ENCODE measurements at places on chromosomes 3 and 15.
A peak's percentile ranks its signal among the peaks of the same experiment; 100 is the strongest.

DNA sequence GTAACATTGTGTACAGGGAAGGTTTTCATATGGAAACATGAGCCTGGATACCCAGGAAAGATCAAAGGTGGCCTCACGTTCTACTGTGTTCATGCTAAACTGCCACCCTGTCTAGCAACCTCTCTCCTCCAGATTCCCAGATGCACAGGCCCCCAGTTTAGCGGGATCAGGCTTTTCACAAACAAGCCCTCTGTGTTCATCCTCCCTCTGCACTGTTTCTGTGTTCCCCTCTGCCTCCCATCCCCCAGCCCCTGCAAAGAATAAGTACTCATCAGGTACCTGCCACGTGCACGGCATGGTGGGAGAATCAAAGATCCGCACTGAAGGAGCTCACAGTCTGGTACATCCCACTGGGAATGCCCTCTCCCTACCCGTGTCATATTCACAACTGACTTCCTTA is 46.1 kb downstream of the TMEM266 start:
- no peak for DNase-seq

DNA sequence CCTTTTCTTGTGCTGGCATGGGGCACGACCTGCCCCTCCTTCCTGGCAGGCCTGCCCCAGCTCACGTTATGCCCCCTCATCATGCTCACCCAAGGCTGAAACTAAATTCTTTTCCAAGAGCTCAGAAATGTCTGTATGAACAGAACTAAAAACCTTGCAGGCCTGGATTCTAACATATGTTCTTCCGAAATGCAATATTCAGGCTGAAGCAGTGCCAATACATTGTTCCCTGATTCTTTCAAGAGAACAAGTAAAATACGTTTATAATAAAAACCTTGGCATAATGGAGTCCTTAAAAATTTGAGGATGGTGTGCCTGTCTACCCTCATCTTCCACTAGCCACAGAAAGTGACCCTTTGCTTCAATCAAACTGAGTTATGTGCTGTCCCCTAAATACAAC is 48.5 kb upstream of the ICE2 start:
- DNase-seq = no peak

DNA sequence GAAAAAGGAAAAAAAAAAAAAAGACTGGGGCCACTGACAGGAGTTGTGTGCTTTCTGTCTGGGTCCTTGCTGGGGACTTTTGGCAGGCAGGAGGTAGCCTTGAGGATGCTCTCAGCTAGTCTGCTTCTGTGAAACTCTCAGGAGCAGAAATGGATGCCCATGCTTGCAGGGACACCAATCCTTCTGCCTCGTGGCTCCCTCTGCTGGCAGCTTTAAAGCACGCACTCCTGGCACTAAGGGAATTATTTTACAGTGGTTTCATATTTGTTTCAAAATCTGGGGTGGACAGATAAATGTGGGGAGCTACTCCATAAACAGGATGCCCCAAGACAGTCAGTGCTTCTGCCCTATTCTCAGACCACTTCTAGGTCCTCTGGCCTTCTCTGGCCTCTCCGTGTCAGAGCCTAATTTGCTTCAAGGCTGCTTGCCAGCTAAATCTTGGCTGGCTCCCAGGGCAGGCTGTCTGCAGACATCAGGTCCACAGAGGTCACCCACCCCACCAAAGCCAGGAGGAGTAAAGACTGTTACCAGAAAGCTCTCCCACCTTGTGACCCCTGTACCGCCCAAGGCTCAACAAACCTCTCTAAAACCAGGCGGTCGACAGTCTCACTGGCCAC is 17.1 kb downstream of the TRAIP start:
- DNase-seq = peak; percentile 70

GRCh38 chr3:41173926-41174885 is 25.1 kb upstream of the CTNNB1 start:
- DNase-seq = no peak

DNA sequence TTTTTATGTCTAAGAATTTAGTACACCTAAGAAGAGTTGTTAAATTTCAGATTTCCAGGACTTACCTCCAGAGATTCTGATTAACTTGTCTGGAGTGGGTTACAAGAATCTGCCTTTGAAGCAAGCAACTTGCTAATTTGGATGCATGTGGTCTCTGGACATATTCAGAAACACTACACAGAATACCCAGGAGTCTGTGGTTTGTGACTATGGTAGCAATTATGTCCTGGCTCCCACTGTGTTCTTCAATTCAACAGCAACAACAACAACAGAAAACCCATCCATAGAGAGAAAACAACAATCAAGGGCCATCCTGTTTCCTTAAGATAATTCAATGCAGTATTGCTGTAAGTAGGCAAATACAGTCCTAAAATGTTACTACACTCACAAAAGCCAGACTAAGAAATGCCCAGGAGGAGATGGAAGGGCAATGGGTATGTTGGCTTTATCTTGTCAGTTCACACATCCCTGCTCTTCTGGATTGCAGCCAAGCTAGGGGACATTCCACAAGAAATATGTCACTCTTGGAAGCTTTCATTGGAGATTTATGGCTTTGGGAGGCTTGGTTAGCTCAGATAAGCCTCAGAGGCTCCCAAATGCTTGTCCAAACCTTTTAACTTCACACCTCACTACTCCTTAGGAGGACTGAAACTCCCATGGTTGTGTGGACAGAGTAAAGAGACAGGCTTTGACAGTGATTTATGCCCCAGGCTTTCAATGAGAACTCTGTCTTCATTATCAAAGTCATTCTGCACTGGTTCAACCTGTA is 99.4 kb upstream of the MRPL3 start:
- peak; percentile 10 for DNase-seq

GRCh38 chr3:187619461-187619860 is 50.7 kb downstream of the SST start:
- DNase-seq = no peak

DNA sequence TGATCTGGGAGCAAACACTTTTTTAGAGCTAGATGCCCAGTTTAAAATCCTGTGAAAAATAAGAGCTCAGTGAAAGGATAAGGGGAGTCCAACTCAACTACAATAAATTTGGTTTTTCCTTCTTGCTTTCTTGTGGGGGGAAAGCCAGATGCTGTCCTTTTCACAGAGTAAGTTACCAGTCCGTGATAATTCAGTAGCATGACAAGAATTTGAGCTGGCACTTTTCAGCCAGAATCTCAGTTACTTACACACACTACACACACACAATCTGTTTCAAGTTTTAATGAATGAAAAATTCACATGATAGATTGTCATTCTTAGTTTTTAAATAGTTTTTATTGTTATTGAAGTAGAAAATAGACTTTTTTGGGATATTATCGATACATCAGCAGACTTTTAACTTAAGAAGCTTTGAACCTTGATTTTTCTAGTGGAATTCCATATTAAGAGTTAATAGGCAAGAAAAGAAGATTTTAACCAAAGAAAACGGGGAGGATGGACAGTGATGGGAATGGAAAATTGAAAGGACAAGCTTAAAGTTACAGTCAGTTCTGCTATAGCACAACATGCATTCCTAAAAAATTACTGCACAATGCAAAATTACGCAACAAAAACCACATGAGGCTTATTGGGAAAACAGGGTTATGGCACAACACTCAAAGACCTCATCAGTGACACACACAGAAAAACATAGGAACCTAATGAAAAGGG is 47.0 kb downstream of the PSMD6 start:
- DNase-seq = peak; percentile 93

DNA sequence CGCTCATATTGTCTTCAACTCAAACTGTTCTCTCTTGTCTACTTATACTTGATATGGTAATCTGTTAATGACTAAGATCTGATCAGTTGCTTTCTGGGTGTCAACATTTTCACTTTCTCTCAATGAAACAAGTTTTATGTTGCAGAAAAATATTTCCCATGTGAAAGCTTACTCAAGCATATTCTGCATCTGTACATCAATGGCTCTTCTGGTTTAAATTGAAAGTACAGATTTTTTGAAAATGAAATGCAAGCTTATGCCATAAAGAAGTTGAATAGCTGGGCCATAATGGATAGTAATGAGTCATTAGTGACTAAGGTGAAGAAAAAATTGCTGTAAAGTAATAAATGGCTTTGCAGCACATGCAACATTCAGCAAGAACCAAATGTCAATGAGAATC is 140.7 kb downstream of the BCHE start:
- DNase-seq = no peak

DNA sequence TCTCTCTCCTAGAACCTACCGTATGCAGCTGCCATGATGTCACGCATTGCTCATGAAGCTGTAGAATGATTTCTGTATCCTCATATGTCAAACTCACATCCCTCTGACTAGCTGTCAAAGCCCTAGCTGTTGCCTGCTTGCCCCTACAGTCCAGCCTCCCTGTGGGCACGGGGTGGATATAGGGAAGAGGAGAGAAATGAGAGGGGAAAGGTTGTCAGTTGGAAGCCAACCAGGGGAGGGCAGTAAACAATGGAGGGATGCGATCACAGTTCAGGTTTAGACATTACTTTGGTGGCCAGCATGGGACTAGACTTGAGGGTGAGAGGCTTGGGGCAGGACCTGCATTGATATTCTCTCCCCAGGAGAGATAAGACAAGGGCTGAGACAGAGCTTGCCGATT is 1.7 kb upstream of the HDGFL3 start:
- no peak for DNase-seq

DNA sequence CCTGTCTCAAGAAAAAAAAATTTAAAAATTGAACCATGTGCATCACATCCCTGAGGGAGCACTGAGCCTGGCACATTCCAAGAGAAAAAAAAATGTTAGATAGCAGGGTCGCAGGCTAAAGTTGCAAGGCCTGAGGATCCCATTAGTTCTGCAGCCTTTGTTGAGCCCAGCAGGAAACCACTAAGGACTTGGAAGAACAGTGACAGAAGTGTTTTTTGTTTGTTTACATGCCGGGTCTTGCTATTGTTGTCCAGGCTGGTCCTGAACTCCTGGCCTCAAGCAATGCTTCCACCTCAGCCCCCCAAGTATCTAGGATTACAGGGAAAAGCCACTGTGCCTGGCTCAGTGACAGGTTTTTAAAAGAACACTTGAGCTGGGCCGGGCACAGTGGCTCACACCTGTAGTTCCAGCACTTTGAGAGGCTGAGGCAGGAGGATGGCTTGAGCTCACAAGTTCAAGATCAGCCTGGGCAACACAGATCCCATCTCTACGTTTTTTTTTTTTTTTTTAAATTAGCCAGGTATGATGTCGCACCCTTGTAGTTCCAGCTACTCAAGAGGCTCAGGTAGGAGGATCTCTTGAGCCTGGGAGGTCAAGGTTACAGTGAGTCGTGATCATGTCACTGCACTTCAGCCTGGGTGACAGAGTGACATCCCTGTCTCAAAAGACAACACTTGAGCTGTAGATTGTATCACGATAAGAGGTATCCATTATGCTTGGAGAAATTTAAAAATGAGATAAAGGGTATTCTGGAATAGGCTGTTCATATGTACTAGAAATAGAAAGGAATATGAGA is 15.2 kb downstream of the CHAC1 start:
- DNase-seq = no peak

DNA sequence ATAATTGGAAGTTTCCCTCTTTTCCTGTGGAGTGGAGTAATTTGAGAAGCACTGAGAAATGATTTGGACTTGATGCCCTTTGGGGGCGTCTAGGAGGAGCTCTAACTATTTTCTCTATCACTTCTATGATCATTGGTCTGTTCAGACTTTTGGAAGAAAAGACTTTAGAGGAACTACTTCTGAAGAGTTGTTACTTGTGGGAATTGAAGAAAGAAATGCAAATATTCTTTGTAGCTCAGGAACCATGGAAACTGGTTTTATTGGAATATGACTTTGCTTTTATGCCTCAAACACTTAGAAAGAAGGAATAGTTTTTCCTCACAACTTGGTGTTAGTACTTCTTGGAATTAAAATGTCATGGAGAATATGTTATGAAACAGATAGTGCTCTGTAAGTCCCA is 122.0 kb upstream of the ALDH1A3 start:
- DNase-seq = no peak

- DNase-seq = no peak
Measured at GRCh38 chr15:55549305-55549704, 38.8 kb downstream of the PYGO1 start.

- peak; percentile 48 for DNase-seq
Measured at GRCh38 chr15:83436513-83437158, 10.5 kb upstream of the SH3GL3 start.

- DNase-seq = no peak
Measured at GRCh38 chr3:66052721-66053549, 14.2 kb upstream of the MAGI1 start.

- DNase-seq = no peak
Measured at GRCh38 chr3:150985711-150986110, 13.2 kb upstream of the CLRN1 start.

- no peak for DNase-seq
Measured at GRCh38 chr3:128457937-128458336, 8.8 kb downstream of the DNAJB8 start.

GRCh38 chr3:31839144-31839917 is 141.7 kb downstream of the OSBPL10 start:
- no peak for DNase-seq

DNA sequence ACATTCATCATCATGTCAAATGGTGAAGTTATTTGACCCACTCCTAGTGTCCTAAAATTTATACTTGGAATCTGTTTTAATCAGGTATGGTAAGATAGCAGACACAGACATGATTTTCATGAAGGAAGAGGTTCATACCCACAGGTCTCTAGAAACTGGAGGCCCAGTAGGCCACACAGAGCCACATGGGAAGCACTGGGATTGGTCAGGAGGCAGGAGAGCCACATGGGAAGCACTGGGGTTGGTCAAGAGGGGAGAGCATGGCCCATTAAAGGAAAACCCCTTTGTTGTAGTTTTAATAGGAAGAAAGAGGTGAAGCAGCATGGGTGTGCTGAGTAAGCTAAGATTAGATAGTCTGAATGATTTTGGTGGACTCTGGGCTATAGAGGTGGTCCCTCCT is 356.9 kb downstream of the MFSD1 start:
- no peak for DNase-seq

GRCh38 chr3:52128118-52128683 is 26.0 kb downstream of the POC1A start:
- peak; percentile 69 for DNase-seq

- DNase-seq = no peak
Measured at GRCh38 chr3:24373198-24373959, 121.3 kb downstream of the THRB start.

GRCh38 chr15:39118510-39118909 is 462.4 kb upstream of the THBS1 start:
- DNase-seq = peak; percentile 88

GRCh38 chr3:65785065-65785645 is 253.6 kb downstream of the MAGI1 start:
- DNase-seq = peak; percentile 67

DNA sequence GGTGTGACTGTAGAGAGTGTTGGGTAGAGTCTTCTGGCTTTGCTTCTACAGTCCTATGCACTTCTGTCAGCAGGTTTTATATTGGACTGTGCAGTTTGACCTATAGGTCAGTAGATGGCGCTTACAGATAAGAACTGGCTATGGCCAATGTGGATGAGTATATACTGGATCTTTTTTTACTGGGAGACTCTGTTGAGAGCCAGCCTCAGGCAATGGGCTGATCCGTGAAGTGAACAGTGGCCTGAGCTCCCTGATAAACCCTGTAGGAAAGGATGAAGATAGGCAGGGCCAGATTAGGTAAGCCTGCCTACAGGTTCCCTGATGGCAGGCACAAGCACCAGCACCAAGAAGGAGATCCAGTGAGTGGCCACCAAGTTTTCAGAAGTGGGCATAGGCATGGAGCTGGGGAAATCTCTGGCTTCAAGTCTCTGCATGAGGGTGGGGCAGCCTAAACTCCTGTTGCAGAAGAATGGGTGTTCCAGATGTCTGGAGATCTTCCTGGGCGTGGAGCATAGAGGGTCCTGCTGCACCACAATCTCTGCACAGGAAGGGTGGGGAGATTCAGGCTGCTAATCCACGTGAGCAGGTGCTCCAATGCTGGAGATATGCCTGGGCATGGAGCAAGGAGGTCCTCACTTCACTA is 326.0 kb upstream of the SGO1 start:
- peak; percentile 76 for DNase-seq

Data from EL (cell line).